ENCODE measurements at places on chromosomes 13 and 19.
A peak's percentile ranks its signal among the peaks of the same experiment; 100 is the strongest.

- no peak for DNase-seq
Measured at GRCh38 chr13:31803311-31803710, 64.0 kb downstream of the RXFP2 start.

GRCh38 chr19:9835507-9835949, 410 bp downstream of the PIN1 start:
- DNase-seq = no peak

GRCh38 chr13:105591277-105591676, 944.2 kb downstream of the EFNB2 start:
- no peak for DNase-seq

GRCh38 chr13:33228648-33229445, 56.7 kb downstream of the STARD13 start:
- peak; percentile 53 for DNase-seq

DNA sequence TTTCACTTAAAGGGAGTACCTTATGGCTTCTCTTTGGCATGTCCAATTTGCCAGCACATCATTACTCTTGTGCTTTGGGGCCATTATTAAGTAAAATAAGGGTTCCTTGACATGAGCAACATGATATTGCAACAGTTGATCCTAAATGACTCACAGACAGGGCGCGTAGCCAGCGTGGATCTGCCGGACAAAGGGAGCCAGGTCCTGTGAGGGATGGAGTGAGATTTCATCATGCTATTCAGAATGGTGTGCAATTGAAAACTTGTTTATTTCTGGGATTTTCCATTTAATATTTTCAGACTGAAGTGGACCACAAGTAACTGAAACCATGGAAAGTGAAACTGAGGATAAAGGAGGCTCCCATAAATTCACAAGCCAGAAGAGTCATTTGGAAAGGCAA, 48.6 kb upstream of the WASF3 start:
- no peak for DNase-seq

GRCh38 chr19:50858886-50859285, 4.2 kb downstream of the KLK3 start:
- DNase-seq = no peak

- DNase-seq = no peak
Measured at GRCh38 chr13:65240773-65241172, 1989.4 kb downstream of the PCDH9 start.

GRCh38 chr13:26026211-26026610, 25.6 kb downstream of the SHISA2 start:
- DNase-seq = no peak

GRCh38 chr19:18999016-18999758, 34.1 kb downstream of the SUGP2 start:
- no peak for DNase-seq

DNA sequence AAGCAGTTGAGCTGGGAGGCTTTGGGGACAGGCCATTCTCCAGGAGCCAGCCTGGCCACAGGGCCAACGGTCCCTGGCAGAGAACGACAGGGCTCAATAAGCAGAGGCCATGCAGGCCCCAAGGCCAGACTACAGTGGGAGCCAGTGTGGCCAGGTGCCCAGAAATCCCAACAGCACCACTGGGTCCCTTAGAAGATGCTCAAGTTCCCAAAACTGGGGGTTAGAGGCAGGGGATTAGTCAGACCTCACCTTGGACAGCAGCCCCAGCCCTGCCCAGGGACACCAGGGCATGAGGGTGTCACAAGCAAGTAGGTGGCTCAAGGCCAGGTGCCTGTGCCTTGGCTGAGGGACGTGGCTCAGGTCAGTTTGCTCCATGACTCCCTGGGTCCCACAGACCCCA, 12.8 kb downstream of the SCGB2B2 start:
- DNase-seq = no peak

- DNase-seq = no peak
Measured at GRCh38 chr13:79986890-79987289, 354.0 kb downstream of the SPRY2 start.

- DNase-seq = no peak
Measured at GRCh38 chr13:78662467-78662866, 3.5 kb upstream of the OBI1 start.

DNA sequence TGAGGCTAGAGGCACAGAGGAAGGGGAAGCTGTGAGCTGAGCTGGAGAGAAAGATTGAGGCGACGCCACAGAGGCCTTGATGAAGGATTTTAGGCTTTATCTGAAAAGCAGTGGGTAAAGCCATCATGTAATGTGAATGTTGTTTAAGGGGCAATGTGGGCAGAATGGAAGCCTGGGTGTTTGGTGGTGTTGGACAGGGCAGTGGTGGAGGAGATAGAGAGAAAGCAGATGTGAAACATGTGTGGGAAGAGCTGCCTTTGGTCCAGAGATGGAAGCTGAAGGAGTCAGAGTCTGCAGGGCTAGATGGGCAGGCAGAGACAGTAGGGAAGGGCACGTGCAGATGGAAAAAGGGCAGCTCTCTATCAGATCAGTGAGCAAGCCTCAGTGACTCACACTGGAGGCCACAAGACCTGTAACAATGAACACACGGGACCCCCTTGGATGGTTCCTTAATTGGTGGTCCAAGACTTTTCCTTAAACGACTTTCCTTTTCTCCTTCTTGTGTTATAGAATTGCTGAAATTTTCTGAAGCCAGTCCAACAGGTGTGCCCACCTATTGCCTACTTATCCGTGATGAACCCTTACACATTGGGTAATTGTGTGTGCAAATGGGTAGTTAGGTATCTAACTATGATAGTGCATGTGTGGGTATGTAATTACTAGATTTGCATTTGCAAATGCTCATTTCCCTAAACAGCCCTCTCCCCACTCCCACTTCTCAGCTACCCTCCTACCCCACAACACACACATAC, 21.7 kb downstream of the ZNF536 start:
- DNase-seq = no peak

GRCh38 chr13:106042996-106043581, 492.4 kb downstream of the EFNB2 start:
- no peak for DNase-seq

DNA sequence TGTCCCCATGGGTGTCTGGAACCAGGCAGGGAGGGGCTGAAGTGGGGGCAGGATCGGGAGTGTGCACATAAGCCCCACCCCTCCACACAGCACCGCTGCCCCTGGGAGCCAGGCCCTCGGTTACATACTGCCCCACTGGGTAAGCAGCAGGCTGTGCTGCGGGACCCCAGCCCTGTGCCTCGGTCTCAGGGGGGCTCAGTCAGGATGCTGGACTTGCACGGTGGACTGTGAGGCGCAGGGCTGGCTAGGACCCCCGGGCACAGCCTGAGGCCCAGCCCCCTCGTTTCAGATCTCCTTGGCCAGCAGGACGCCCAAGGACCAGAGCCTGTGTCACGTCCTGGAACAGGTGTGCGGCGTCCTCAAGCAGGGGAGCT, 16.3 kb downstream of the MPND start:
- DNase-seq = no peak

- no peak for DNase-seq
Measured at GRCh38 chr19:39829702-39830275, 4.2 kb downstream of the DYRK1B start.

DNA sequence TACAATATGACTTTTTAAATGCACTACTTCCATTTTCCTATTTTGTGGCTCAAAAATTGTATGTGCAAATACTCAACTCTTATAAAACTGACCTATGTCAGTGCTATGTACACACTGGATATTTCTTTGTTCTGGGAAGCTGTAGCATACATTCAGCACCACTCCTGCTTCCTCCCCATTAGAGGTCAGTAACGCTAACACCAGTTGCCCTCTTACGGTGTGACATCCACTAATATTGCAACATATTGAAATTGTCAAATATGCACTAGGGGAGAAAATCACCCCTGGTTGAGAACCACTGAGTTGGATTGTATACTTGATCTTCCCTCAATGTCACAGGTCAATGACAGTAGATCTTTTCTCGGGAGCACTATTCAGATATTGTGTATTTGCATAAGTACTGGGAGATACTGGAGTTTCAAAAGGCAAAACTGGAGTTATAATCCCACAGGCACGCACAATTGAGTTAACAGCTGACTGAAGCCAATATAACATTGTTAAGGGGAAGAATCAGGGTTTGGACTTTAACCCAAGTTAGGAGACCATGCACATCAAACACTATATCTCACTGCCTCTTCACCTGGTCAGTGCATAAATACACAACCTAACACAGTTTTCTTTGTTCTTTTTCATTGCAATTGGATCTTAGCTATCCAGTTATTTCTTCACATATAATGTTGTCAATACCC, 1276.5 kb upstream of the MIR17HG start:
- DNase-seq = no peak

DNA sequence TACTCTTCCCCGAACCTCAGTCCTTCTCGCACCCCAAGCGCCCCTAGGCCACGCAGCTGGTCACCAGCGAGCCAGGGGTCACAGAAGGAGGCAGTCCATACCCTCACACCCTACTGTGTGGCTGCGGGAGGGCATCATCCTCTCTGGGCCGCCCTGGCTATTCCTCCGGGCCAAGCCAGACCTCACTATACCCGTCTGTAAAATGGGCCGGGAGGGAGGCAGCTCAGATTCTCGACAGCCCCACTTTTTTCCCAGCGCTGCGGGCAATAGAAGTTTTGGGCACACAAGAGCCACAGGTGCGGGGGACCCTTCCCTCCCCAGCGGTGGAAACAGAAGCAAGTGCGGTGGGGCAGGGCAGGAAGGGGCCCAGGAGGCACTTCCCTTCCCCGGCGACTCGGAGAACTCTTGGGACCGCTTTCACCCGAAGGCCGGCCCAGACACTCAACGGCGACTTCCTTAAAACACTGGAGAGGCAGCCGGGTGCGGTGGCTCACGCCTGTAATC, 5.6 kb upstream of the ARRDC2 start:
- DNase-seq = no peak

DNA sequence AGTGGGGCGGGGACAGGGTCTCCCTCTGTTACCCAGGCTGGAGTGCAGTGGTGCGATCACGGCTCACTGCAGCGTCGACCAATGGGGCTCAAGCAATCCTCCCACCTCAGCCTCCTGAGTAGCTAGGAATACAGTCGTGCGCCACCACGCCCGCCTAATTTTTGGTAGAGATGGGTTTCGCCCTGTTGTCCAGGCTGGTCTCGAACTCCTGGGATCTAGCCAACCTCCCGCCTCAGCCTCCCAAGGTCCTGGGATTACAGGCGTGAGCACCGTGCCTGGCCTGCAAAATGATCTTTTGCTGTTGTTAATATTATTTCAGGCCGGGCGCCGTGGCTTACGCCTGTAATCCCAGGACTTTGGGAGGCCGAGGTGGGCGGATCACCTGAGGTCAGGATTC, 621 bp upstream of the TGDS start:
- DNase-seq = no peak

GRCh38 chr13:48727241-48728011, 73.7 kb downstream of the CYSLTR2 start:
- DNase-seq = no peak

- no peak for DNase-seq
Measured at GRCh38 chr19:39471756-39472536, 8.7 kb upstream of the TIMM50 start.

Data from CD4-positive, alpha-beta T cell treated with Interleukin-2 at 100 ng/mL for 4 hours (primary cell).